ENCODE measurements at places on chromosomes 1 and 21. TPM values are rescaled to one million over a fixed set of nuclear protein-coding genes. Genes with fewer than 3 reads are reported as not detected.

CA6 gene
- not detected for total RNA-seq

WDR64 gene
- not detected for total RNA-seq

MYCL gene
- 12.5 TPM for total RNA-seq

NBPF26 gene
- 13.1 TPM for total RNA-seq

MRPS21 gene
- total RNA-seq = 69.3 TPM

TMEM222 gene
- 16.8 TPM for total RNA-seq

CLCNKA gene
- total RNA-seq = not detected

ARHGEF16 gene
- total RNA-seq = 0.16 TPM

LRRC38 gene
- total RNA-seq = not detected

FCRLB gene
- 3.1 TPM for total RNA-seq

KPRP gene
- total RNA-seq = not detected

MRAP gene
- total RNA-seq = not detected
